Mucosa of descending colon (tissue), 3 donors: ENCODE measurements at places on chromosomes 6 and 20. TPM values are rescaled to one million over a fixed set of nuclear protein-coding genes. Genes with fewer than 3 reads are reported as not detected.

The TCP11 gene
- total RNA-seq: not detected

GRCh38 chr20:49335476-49335875 is 57.6 kb upstream of the ZNFX1 start:
- no peak for DNase-seq

DNA sequence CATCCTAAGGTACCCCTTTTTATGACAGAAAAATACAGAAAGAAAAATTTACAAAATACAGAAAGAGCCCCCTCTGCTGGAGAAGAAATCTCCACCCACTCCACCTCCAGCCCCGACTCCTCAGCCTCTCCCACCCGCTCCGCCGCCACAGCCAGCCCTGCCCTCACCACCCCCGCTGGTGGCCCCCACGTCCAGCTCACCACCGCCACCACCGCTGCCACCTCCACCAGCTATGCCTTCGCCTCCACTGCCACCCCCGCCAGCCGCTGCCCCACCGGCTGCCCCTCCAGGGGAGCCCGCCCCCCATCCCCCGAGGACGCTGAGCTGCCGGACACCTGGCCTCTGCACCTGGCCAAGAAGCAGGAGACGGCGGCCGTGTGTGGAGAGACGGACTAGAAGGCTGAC is 17.7 kb downstream of the WFDC2 start:
- DNase-seq: no peak

DNA sequence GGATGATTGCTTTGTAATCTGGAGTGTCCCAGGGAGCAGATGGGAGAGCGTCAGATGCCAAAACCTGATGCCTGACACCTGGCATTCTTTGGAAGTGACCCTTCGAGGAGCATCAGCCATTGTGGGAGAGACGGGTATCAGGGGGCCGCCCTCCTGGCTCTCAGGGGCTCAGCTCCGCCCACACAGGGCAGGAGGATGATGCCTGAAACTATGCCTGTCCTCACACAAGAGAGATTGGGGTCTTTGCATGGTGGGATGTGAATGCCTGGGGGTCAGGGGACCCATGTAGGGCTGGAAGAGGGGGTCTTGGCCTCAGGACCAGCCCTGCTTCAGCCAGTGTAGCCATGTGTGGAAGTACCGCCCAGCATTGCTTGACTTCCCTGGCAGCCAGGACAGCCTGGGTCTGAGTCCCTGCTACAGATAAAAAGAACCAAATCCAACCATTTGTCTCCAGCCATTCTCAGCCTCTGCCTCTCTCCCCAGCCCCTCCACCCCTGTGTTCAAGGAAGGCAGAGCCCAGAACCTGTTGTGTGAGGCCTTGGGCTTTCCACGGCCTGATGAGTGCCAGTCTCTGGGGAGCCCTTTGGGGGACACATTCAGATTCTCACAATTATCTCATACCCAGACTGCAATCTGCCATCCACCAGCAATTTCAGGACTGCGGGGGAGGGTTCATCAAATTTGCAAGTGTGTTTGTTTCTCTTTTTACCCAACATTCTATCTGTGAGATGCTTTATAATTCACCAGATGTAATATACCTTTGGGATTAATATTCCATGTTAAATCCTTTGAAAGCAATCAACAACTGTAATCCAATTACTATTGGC is 371.2 kb downstream of the PREX1 start:
- no peak for DNase-seq
